ENCODE measurements at places on chromosomes 4 and X. TPM values are rescaled to one million over a fixed set of nuclear protein-coding genes. Genes with fewer than 3 reads are reported as not detected.

The PITX2 gene
- 1.1 TPM for total RNA-seq

GRCh38 chrX:7432901-7433300, 284.9 kb upstream of the PUDP start:
- no peak for DNase-seq

DNA sequence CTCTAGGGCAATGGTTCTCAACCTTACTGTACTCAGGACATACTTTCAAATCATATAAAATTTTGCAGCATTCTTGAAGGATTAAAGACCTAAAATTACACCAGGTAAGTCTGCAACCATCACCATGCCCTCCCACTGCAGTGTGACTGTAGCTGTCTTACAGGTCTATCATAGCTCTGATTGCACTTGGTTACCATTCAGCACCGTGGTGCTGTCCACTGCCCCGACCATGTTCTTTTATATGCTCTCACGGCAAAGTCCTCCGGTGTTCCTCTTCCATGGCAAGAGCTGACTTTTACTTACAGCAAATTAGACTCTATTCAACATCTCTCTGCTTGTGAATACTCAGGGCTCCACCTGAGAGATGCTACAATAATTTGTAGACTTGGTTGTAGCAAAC, 11.5 kb downstream of the CRMP1 start:
- DNase-seq: no peak

The PABPC1L2B gene
- total RNA-seq: not detected

The PAK3 gene
- total RNA-seq: 0.84 TPM

GRCh38 chr4:150598909-150599308, 17.0 kb downstream of the MAB21L2 start:
- no peak for DNase-seq

DNA sequence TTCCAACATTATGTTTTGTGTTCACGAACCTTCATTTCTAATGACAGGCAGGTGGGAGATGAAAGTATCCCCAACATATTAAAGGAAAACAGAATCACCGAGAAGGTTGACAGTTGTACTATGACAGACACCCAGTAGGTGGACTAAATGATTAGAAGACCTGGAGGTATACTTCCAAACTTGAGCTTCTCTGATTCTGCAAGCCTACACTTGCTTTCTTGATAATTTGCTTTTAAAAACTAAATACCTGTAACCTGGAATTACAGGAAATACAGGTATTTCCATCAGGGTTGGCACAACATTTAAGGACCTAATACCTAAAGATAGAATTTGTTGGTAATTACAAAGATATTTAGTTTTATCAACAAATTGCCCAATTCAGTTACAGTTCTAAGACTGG, 43.4 kb downstream of the C4orf51 start:
- no peak for DNase-seq
